ENCODE measurements at places on chromosomes 12 and 14.

GRCh38 chr12:85805654-85806053 is 30.6 kb downstream of the RASSF9 start:
- no peak for DNase-seq

GRCh38 chr14:95257521-95257920 is 62.2 kb downstream of the CLMN start:
- no peak for DNase-seq

DNA sequence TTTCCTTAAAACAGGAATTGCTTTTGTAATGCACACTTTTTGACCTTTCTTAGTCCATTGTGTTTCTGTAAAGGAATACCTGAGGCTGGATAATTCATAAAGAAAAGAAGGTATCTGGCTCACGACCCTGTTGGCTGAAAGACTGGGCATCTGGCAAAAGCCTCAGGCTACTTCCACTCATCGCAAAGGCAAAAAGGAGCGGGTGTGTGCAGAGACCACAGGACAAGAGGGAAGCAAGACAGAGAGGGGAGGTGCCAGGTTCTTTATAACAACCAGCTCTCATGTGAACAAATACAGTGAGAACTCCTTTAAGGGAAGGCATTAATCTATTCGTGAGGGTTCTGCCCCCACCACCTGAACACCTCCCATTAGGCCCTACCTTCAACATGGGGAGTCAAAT is 182.1 kb downstream of the C12orf50 start:
- no peak for DNase-seq

DNA sequence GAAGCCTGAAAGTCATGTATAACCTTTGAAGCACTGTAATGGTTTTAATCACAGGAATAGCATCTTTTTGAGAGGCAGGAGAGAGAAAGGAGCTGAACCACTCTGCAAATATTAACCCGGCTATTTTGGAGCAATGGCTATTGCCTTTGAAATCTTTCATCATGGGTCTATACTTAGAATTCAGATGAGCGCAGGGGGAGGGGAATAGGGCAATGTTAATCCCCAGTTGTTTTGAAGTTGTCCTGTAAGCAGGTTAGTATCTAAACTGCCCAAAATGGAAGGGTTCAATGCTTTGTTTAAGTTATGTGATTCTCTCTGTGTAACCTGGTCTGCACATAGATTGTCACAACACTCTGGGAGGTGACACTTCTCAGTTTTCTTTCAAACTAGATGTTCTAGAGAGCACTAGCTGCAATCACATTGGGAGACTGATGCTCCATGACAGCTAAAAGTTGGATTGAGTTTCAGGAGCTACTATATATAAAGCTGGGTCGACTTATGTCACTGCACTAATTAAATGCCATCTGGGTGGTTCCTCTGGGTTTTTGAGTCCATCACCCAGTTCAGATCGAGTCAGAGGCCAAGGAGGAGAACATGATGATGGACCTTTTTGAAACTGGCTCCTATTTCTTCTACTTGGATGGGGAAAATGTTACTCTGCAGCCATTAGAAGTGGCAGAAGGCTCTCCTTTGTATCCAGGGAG is at the start of gene MYF6:
MYF6 (plus strand) TSS at position 509 of the 704 bp plus-strand sequence; CDS start at position 595, 86 bp downstream.
- no peak for DNase-seq

DNA sequence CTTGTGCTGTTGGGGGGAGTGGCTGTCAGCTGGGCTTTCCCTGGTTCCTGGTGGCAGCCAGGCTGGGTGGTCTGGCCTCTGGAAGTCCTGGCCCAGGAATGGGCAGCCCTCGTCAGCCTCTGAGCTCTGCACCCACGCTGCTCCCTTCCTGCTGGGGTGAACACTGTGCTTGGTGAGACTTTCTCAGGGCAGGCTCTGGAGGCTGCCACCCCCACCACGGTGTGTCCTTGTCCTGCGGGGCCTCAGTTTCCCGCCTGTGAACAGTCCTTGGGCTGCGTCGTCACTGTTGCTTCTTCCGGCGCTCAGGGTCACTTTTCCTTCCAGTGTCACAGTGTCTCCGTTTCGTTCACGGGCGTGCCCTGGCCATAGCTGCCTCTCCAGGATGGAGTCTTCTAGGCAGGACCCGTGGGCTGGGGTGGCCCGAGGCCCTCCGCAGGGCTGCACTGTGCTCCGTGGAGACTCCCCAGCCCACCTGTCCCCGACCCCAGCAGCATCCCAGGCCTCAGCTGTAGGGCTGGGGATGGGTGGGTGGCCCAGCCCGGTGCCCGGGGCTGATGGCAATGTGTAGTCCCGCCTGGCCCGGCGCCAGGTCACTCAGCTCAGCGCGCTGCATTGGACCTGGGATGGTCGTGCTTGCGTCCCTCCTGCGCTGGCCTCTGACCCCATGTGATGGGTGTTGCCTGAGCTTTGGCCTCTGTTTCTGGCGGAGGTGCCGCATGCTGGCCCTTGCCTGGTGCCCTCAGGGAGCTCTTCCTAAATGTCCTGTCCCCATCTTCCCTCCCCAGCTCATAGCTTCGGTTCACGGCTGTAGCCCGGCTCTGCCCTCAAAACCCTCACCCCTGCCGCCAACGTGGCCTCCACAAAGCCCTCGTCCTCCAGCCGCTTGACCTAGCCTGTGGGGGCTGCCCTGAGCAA is 6.8 kb downstream of the KIF26A start:
- no peak for DNase-seq

GRCh38 chr12:16421806-16422205 is 74.4 kb downstream of the MGST1 start:
- DNase-seq = no peak

- peak; percentile 56 for DNase-seq
These were observed 888 bp upstream of the PPP1R12A start for GRCh38 chr12:79935624-79936345.

DNA sequence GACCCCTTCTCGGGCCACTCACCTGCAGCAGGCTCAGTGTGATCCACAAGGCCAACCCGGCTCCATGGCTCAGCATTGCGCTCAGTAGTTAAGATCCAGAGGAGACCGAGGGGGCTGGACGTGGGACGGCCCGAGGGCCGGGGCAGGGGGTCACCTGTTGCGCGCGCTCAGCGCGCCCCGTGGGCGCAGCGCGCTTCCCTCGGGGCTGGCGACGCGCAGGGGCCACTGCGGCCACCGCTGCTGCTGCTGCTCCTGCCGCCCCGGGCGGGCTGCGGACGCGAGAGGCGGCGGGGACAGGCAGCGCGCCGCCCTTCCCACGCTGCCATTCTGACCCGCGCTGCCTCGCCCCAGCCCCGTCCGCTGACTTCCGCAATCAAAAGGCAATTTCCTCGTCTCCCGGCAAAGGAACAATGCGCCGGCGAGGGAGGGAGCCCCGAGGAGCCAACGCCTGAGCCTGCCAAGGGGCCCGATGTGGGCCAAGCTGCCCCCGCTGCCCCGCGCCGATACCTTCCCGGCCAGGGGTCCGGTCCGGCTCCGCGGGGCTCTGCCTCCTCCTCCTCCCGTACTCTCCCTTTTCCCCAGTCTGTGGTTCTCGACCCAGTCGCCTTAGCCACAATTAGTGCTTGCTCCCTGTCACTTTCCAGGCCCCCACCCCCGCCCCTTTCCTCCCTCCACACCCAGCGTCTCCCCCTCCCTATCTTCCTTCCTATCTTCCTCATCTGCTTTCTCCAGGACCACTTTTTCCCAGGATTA is 27.3 kb downstream of the PTPRB start:
- peak; percentile 51 for DNase-seq

- DNase-seq = no peak
These were observed 6.8 kb upstream of the CEP128 start for GRCh38 chr14:80948291-80948690.
